ENCODE measurements at places on chromosomes 6 and 20.

GRCh38 chr6:110626442-110626841, 150.0 kb upstream of the SLC22A16 start:
- DNase-seq, result no peak

- no peak for DNase-seq
These were observed 671 bp downstream of the BPHL start for GRCh38 chr6:3119040-3119723.

DNA sequence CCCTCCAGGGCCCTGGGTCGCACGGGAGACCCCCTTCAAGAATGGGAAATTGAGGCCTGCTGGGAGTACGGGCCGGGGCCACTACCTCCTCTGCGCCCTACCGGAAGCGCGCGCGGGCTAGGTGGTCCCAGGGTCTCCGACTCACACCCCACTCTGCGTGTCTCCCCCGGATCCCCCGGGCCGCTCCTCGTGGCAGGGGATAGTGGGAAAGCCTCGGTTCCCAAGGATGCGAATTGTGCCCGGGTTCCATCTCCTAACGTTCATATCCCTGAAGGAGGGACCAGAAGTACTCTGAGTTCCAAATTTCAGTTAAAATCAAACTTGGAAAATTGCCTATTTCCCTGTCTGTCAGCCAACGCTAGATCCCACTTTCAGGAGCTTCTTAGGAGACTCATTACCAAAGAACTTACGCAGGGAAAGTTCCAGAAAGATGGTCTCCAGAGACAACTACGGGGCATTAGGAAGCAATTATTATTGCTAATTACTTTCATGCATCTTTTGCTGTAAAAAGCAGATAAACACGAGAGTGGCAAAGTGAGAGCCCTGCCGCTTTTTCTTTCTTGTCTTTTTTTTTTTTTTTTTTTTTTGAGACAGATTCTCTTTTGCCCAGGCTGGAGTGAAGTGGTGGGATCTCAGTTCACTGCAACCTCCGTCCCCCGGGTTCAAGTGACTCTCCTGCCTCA, 858 bp downstream of the FAM83D start:
- no peak for DNase-seq

GRCh38 chr6:165695722-165696515, 32.9 kb upstream of the PDE10A start:
- DNase-seq, result no peak
